Mesangial cell (primary cell): ENCODE measurements at places on chromosomes 11 and 22. TPM values are rescaled to one million over a fixed set of nuclear protein-coding genes. Genes with fewer than 3 reads are reported as not detected.

P2RY6 gene
- total RNA-seq = 1.3 and 9.1 TPM in 2 replicates

OR8D1 gene
- not detected in 2 replicates for total RNA-seq

F2 gene
- total RNA-seq = 0.13 TPM in 1 of 2 replicates, not detected in the other

MS4A3 gene
- not detected in 2 replicates for total RNA-seq

RFPL2 gene
- not detected in 2 replicates for total RNA-seq

ADM2 gene
- 5.9 and 14.1 TPM in 2 replicates for total RNA-seq

GUCD1 gene
- total RNA-seq = 130 and 149 TPM in 2 replicates

GGT5 gene
- total RNA-seq = 7.2 and 12.9 TPM in 2 replicates
